Muscle of arm (tissue), 14 donors: ENCODE measurements at places on chromosomes 3 and 15.

DNA sequence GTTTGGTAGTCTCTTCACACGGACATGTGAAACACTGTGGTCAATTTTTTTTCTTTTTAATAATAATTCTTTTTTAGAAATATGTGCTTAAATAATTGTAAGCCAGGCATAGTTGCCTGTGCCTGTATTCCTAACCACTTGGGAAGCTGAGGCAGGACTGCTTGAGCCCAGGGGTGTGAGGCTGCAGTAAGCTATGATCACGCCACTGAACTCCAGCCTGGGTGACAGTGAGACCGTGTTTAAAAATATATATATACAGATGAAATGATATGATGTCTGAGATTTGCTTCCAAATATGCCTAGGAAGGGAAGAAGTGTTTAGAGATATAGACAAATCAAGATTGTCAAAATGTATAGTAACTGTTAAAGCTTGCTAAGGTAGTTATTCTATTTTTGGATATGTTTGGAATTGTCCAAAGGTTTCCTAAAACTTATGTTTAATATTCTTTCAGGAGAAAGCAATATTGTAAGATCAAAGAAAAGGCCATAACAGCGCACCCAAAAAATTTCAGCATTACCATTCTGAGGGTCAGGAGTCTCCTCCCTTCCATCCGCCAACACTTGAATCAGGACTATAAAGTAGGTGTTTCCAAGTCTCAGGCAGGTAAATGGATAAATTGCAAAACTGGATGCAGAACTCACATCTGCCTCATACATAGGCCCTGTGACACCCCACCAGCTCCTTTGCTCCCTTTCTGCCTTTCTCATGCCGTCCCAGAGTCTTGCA lies 532 bp upstream of the SELENOT start:
- no peak for DNase-seq

- DNase-seq: no peak
These were observed 46.0 kb downstream of the RAB11A start for GRCh38 chr15:65914981-65915925.

DNA sequence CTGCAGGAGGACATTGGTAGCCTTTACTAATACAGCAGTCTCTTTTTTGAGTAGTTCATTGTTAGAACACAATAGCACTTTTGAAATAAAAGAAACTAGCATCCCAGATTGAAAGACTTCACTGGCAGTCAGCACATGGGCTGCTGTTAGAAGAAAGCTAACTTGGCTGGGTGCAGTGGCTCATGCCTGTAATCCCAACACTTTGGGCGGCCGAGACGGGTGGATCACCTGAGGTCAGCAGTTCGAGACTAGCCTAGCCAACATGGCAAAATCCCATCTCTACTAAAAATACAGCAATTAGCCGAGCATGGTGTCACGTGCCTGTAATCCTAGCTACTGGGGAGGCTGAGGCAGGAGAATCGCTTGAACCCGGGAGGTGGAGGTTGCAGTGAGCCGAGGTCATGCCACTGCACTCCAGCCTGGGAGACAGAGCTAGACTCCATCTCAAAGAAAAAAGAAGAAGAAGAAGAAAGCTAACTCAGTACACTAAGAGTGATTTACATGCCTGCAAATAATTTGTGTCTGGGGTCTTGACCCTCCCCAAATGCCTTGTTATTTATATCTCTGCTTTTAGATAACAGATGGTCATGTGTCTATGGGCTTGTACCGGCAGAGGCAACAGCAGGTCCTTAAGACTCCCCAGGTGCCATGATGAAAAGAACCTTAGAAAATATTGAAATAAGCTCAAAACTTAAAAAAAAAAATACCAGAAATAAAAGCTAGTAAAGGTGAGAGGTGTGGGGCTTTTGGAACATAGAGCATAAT lies 9.7 kb downstream of the TPM1 start:
- no peak for DNase-seq

- DNase-seq: no peak
These were observed 10.0 kb downstream of the PHC3 start for GRCh38 chr3:170171563-170171962.

GRCh38 chr3:163626753-163627152 lies 1451.5 kb downstream of the SI start:
- DNase-seq: no peak

GRCh38 chr3:56940321-56940720 lies 120.1 kb upstream of the SPATA12 start:
- DNase-seq: no peak

DNA sequence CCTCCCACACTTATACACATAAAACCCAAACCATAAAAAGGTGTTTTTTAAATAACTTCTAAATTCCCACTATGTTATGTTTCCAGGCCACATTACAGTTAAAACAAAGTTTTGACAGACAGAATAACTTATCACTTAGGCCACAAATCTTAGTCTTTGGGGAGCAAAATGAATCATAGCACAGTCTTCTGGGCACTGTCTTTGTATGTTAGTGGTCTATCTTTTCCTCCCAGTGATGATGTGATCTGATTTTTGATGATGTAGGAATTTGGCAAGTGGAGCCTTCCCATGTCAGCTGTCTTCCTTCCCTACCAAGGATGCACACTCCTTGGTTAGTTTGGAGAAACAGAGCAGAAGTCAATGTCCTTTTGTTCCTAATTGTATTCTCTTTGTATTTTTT lies 67.3 kb downstream of the THSD4 start:
- no peak for DNase-seq

DNA sequence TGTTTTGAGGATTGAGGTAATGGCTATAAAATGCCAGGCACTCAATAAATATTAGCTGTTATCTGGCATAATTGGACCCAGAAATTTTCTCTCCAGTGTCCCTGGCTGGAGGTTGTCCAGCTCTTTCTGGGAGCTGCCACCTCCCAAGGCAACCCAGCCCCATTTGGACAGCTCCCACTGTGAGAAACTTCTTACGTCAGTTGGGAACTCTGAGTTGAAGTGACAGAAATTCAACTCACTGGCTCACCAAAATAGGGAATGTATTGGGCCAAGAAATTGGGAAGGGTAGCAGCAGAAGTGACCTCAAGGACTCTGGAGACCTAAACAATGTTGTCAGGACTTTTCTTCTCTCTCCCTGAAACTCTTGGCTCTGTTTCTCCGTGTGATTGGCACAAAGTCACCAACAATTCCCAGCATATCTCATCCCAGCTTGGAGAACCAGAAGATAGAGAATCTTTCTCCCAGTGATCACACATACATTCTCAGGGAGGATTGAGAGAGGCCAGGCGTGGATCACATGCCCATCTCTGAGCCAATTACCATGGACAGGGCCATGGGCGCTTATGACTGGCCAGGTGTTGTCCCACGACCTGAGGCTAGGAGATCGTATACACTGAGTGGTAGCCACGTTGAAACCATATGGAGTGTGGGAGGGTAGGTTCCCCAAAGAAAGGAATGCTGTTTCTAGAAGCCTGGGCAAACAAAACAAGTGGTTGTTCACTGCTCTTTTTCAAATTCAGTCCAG lies 22.5 kb upstream of the HCN4 start:
- DNase-seq: no peak

GRCh38 chr3:129277829-129278271 lies 820 bp upstream of the HMCES start:
- peak; percentile 5 for DNase-seq

GRCh38 chr3:141876381-141876890 lies at the start of gene ATP1B3:
TSS of gene ATP1B3 (plus strand) at chr3:141876643. CDS start at chr3:141876802, 159 bp downstream.
- peak; percentile 83 for DNase-seq

DNA sequence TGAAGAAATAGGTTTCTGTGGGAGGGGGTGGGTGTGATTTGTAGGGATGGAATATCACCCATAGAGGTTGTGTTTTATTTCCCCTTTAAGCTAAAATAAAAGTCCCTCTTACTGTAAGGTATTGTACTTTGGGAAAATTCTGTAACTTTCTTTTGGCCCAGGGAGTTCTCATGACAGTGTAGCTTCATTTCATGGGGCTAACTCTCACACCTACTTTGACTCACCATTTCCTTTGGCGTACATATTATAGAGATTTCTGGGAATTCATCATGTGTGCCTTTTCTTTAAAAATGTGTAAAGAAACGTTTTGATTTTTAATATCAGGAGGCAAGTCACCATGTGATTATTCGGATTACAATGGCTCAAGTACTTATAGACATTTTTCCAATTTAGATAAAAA lies 477.7 kb upstream of the CFAP20DC start:
- no peak for DNase-seq

DNA sequence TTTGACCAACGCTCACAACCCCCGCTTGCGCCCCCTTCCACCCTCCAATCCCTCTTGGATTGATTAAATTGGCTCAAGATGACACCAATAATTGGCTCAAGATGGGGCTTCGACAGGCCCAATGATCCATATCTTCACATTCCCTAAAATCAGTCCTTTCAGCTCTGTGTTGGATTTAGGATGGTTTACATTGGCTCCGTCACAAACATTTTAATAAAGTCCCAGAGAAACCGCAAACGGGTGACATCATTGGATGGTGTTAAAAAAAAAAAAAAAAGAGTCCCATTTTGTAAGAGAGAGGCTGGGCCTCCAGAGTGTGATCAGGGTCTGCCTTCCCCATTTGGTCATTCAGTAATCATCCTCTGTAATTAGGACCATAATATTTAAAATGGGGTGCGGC lies 113.4 kb upstream of the MRPS22 start:
- DNase-seq: no peak

DNA sequence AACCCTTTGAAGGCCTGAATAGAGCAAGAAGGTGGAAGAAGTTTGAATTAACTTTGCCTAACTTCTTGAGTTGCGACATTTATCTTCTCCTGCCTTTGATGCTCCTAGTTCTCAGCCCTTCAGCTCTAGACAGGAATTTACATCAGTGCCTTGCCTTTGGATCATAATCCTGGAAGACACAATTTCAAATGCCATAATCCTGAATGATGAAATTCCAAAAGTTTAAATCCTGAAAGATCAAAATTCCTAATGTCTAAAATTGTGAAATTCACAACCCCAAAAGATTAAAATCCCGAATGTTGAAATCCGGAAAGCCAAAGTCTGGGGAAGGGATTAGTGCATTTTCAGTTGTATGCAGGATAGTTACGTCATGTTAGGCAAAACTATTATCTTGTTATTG lies 166.6 kb upstream of the PDZRN3 start:
- no peak for DNase-seq

DNA sequence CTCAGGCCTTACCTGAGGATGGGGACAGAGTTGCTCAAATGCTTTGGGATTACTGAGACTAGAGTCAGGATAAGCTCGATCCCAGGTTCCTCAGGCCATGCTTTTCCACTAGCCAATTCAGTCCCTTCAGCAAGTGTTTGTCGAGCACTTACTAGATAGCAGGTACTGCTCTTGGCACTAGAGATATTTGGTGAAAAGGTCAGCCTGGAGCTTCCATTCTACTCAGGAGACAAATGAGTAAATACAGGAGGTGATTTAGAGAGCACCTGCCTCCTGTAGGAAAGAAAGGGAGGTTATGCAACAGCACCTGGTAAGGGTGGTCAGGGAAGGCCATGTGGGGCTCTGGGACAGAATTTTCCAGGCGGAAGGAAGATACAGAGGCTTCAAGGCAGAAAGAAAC lies 99.9 kb downstream of the CACNA1D start:
- no peak for DNase-seq

- peak; percentile 11 for DNase-seq
These were observed 80.2 kb upstream of the TPM1 start for GRCh38 chr15:62962101-62962995.

- DNase-seq: no peak
These were observed 498.9 kb upstream of the TGFBR2 start for GRCh38 chr3:30107531-30107930.

DNA sequence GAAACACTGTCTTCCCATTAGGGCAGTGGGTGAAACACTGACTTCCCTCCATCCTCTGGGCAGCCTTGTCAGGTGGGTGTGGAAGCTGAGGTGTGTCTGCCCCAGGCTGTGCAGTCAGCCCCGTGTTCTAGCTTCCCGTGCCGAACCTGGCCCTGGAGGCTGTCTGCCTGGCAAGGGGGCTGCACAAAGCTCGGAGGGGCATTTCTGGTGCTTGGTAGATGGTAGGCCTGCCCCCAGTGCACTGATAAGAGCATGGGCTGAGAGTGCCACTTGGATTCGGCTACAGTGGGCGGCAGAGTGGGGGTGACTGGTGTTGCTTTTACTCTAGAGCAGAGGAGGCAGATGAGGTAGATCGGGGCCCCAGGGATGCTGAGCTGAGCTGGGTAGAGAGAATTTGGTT lies 21.3 kb downstream of the IGF1R start:
- DNase-seq: no peak

DNA sequence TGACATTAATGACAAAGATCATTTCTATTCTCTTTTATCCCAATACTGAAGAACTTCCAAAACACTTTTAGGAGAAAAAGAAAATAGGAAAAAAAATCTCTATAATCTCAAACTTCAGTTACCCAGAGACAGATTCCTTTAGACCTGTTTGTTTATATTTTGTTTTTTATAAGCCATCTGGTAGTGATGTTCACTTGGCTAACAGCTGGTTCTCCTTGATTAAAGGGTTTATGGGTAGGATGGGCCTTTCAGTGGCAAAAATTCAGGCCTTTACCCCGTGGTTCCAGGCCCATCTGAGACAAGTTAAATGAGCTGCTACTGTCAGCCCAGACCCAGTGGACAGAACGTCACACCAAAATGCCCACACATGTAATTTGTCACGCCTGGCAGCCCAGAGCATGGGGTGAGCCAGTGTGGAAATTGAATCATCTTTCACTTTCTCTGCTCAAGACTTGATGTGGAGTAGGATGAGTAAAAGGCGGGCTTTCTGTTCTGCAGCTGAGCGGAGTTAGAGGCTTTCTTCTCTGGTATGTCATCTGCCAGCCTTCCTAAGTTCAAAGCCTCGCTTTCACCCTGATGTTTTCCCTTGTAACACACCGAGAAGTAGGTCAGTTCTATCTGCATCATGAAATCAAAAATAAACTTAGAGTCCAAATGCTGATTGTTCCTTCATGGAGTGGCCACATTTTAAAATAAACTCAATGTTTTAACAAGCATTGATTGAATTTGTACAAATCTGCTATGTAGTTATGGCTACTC lies 62.5 kb upstream of the SKOR1 start:
- DNase-seq: no peak

GRCh38 chr15:39266890-39267289 lies 314.0 kb upstream of the THBS1 start:
- DNase-seq: no peak

DNA sequence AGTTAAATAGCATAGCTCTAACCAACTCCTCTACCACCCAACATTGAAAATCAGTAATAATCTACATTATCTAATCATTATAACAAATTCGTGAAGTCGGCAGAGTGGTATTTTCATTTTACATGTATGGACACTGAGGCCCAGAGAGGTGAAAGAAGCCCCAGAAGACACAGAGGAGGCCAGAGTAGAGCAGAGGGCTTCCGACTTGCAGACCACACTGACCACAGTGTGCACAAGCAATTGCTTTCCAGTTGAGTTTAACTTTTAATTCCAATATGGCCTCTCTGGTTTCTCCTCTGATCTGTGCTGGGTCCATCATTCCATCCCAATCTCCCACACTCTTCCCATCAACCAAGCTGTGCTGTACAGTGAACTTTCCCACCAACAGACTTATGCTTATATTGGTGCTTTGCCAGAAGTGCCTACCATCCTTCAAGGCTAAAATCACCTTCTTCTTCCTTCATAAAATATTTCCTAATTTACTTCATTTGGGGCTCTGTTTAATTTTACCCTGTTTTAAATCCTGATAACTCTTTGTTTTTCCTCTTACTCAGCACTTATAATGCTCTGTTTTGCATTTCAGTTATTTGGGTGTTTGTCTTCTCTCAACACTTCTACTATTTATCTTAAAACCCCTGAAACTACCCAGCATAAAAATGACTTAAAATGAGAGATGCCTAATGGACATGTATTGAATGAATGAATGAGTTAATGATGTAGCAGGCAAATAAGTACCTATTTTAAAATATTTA lies 81.8 kb upstream of the TNFSF10 start:
- no peak for DNase-seq
